ENCODE measurements at places on chromosomes 12 and 14.

GRCh38 chr14:56224229-56224628, 106.0 kb downstream of the PELI2 start:
- no peak for DNase-seq

DNA sequence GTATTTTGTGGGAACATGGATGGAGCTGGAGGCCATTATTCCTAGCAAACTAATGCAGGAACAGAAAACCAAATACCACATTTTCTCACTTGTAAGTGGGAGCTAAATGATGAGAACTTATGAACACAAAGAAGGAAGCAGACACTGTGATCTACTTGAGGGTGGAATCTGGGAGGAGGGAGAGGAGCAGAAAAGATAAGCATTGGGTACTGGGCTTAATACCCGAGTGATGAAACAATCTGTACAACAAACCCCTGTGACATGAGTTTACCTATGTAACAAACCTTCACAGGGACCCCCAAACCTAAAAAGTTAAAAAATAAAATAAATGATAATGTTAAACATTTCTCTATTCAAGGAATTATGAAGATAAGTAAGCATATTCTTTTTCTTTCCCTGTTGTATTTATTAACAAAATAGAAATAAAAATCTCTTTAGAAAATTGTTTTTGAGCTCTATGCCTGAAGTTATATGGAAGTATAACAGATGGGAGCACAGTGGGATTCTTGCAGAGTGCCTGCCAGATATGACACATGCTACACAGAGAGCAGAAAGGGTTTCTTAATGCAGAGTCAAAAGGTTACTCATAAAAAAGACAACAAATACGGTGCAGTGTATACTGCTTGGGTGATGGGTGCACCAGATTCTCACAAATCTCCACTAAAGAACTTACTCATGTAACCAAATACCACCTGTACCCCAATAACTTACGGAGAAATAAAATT, 52.0 kb upstream of the SYNE2 start:
- no peak for DNase-seq

- no peak for DNase-seq
Measured at GRCh38 chr14:75661499-75661814, 411 bp downstream of the TTLL5 start.

DNA sequence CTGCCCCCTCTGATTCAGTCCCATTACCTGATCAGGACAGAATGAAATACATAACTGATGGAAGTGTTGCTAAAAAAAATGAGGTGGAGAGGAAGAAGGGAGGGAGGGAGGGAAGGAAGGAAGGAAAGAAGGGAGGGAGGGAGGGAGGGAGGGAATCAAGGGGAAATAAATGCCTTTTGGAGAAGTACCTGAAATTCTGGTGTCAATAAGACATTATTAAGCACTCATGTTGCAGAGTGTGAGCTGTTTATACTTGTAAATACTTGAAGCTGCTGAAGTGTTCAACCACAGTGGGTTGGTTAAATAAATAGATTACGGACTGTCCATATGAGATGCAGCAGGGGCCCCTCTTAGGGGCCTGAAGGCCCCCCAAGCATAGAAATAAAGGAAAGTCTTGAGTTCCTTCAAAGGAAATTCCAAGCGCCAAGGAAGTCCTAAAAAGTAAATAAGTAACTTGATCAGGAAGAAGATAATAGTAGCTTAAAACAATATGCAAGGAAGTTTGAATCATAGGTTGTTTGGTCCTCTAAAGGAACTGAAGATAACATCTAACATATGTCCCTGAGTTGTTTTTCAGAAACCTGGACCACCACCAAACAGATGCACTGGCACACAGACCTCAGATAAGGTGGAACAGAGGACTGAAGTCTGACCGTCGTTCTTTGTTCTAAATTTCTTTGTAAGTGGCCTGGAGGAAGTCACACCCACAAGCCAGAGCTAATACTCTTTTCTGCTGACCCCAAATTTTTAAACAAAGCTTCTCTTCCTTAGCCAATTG, 110.8 kb downstream of the SEC23A start:
- no peak for DNase-seq

GRCh38 chr12:130452546-130452945, 114.9 kb downstream of the PIWIL1 start:
- DNase-seq = no peak

DNA sequence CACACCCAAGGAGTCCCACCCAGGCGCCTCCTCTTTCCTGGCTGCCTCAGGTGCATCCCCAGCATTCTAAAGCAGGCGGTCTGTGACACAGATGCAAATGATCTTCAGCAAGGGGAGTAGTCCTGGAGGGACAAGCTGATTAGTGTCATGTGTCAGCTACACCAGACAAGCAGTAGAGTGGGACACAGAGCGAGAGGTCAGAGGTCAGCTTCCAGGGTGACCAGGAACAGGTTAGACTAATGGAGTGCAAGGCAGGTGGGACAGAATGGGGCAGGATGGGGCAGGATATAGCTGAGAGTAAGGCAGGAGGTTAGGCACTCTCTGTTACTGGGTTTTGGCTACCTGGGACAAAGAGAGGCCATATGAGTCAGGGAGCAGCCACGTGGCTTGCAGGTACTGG, 534.0 kb downstream of the FUT8 start:
- DNase-seq = no peak

DNA sequence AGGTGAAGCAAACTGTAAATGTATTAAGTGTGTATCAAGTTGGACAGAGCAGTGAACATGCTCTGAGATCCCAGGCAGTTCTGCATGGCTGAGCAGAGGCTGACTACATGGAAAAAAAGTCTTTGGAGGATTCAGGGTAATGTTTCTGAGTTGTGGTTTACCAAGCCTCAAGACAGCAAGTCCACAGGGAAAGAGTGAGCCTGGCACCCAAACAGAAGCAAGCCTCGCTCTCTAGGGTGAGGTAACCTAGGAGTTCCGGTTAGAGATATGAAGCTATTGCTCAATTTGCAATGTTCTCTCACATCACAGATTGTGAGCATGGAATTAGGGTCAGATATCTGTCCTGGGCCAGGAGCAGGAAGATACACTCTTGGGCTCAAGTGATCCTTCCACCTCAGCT, 158.6 kb downstream of the MON2 start:
- no peak for DNase-seq

- DNase-seq = no peak
Measured at GRCh38 chr12:89231686-89232085, 120.6 kb downstream of the DUSP6 start.

DNA sequence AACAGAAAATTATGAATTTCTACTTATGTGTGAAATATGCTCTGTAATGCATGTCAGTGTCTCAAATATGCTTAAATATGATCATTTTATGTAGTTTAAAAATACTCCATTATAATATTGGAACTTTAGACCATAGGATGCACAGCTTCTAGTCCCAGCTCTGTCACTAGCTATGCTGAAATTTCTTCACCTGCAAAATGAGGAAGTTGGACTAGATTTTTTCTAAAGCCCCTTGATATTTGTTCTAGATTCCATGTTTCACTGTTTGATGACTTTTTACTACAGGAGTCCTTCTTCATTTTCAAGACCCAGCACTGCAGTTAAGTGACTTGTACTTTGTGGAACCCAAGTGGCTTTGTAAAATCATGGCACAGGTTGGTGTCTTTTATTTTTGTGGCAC, 90.1 kb downstream of the LRRK2 start:
- DNase-seq = no peak

DNA sequence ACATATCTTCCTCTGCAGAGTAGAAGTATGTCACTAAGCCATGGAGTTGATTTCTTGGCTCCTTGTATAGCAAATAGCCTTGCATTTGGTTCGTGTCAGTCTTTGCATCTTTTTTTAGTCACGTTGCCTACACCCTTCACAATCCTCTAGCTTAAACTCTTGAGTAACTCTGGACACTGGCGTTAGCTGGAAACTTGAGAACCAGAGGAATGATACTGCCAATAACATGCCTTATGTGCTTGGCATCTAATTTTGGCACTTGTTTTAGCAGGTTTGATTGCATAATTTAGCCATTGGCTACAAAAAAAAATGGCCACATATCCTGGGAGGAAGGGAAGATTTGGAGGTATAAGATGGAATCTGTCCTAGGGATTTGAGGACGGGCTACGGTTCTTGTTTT, 136.2 kb downstream of the ETV6 start:
- DNase-seq = no peak

DNA sequence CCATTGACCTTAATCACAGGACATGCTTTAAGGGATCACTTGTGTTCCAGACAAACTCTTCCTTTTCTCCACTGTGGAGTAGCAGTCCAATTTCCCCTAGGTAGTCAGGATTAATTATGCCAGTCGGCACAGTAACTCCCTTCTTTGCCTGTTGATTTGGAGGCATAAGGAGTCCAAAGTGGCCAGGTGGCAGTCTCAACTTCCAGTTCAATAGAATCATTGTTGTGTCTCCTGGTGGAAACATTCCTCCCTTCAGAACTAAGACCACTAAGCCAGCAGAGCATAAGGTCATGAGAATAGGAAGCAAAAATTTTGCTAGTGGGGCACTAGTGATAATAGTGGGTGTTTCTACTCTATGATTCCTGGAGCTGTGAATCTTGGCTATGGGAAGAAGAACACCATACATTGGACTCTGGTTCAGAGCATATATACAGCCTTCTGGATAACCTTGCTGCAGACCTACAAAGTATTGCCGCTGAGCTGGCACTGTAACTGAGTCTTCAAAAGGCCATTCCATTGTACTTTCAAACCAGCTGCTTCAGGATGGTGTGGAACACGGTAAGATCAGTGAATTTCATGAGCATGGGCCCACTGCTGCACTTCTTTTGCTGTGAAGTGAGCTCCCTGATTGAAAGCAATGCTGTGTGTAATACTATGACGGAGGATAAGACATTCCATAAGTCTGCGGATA, 147.3 kb upstream of the MAX start:
- no peak for DNase-seq

- no peak for DNase-seq
Measured at GRCh38 chr14:58808828-58809227, 171.1 kb downstream of the DACT1 start.

GRCh38 chr12:27101290-27101689, 18.9 kb upstream of the C12orf71 start:
- DNase-seq = no peak

GRCh38 chr12:93018610-93019009, 89.5 kb upstream of the EEA1 start:
- DNase-seq = no peak

DNA sequence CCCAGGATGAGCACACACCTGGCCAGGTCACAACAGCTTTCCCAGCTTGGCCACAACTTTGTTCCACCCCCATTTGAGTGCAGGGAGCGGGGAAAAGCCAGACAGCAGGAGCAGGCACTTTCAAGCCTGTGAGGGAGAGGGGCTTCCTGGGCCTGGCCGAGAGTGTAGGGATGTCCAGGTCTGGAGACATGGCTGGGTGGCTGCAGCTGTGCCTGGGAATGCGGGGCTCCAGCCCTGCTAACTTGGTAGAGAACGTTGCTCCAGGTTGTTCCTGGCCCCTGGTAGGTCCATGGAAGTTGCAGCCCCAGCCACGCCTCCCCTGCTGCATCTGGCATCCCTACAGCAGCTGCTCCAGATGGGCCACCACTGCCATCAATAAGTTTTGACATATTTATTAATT, 738.5 kb downstream of the SLC6A15 start:
- no peak for DNase-seq

DNA sequence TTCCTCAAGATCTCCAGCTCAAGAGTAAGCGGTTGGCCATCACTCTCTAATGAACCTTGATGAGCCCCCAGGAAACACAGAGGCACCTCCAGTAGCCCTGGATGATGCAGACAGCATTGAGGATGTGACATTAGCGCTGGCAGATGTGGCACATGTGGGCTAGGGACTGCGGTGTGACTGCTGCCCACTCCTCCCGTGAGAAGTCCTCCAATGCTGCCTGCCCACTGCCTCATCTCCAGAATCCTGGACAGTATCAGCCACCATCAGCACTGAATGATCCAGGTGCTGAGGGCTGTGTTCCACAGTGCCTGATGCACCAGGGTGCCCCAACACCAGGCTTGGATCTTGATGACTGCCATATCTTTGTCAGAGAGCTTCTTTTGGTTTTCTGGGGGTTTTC, 412.6 kb downstream of the TMEM117 start:
- no peak for DNase-seq

DNA sequence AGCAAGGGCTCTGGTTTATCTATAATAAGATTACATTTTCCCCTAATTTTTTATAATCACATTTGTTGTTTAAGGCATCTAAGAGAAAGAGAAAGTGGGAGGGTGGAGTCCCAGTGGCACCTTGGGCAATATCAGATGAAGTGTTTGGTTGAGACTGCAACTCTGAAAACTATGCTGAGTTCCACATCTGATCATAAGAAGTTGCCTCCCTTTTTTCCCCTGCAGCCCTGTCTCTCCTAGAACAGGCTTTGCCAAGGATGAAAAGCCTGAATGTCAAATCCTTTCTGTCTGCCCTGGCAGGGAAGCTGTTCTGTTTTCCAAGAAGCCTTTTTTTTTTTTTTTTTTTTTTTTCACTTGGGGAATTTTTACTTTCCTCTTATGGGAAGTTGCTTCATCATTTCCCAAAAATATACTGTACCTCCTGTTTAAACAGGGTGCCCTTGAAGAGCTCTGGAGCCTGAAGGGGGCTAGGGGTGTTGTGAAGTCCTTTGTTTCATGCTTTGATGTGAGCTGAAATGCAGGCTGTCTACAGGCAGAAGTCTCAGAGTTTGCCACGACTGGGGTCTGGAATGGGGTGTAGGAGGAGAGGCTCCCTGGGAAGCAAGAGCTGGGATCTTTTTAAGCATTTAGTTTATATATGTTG, 71.3 kb downstream of the SUSD6 start:
- no peak for DNase-seq

DNA sequence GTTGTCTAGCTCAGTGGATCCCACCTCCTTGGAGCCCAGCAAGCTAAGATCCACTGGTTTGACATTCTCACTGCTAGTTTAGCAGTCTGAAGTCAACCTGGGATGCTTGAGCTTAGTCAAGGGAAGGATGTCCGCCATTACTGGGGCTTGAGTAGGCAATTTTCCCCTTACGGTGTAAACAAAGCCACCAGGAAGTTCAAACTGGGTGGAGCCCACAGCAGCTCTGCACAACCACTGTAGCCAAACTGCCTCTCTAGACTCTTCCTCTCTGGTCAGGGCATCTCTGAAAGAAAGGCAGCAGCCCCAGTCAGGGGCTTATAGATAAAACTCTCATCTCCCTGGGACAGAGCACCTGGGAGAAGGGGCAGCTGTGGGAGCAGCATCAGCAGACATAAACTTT, 16.7 kb upstream of the TAS2R43 start:
- no peak for DNase-seq

- no peak for DNase-seq
Measured at GRCh38 chr12:96235484-96235826, 41.3 kb downstream of the ELK3 start.

- DNase-seq = no peak
Measured at GRCh38 chr12:66048835-66049537, 81.6 kb downstream of the LLPH start.
